ENCODE measurements at places on chromosomes 2 and 18.
A peak's percentile ranks its signal among the peaks of the same experiment; 100 is the strongest.

- no peak for DNase-seq
- no peaks in the 10 kb centered on the region for H3K36me3 ChIP-seq
- H3K4me3 ChIP-seq: no peak overlapping the region
- H3K27ac ChIP-seq: no peak overlapping the region
These were observed 91.7 kb upstream of the HNMT start for GRCh38 chr2:137872577-137872976.

DNA sequence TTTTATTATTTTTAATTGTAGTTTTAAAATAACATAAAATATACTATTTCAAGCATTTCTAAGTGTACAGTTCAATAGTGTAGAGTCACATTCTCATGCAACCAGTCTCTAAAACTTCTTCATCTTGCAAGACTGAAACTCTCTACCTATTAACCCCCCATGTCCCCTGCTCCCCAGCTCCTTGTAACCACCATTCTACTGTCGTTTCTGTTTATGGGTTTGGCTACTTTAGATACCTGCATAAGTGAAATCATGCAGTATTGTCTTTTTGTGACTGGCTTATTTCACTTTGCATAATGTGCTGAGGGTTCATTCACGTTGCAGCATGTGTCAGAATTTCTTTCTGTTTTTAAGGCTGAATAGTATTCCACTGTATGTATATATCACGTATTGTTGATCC, 139.4 kb downstream of the SMAD7 start:
- peaks cover 62% of the 10 kb centered on the region for H3K4me1 ChIP-seq
- no peaks in the 10 kb centered on the region for H3K27me3 ChIP-seq
- no peak overlapping the region for H3K27ac ChIP-seq

- no peak overlapping the region for H3K4me3 ChIP-seq
- no peaks in the 10 kb centered on the region for H3K27me3 ChIP-seq
- DNase-seq: no peak
- H3K4me1 ChIP-seq: peaks cover 14% of the 10 kb centered on the region
These were observed 73.5 kb downstream of the MGAT5 start for GRCh38 chr2:134327367-134327766.

GRCh38 chr2:205612636-205613035, 69.7 kb upstream of the NRP2 start:
- no peaks in the 10 kb centered on the region for H3K36me3 ChIP-seq
- peaks cover 30% of the 10 kb centered on the region for H3K4me1 ChIP-seq
- DNase-seq: no peak
- H3K4me3 ChIP-seq: no peak overlapping the region
- H3K27ac ChIP-seq: no peak overlapping the region

- H3K4me1 ChIP-seq: peaks cover 17% of the 10 kb centered on the region
- H3K36me3 ChIP-seq: no peaks in the 10 kb centered on the region
- H3K27ac ChIP-seq: no peak overlapping the region
- H3K27me3 ChIP-seq: no peaks in the 10 kb centered on the region
- DNase-seq: no peak
These were observed 88.0 kb upstream of the RTN4 start for GRCh38 chr2:55138014-55138881.

GRCh38 chr2:181058378-181059269, 78.2 kb downstream of the UBE2E3 start:
- H3K36me3 ChIP-seq: peaks cover 4% of the 10 kb centered on the region
- H3K27me3 ChIP-seq: no peaks in the 10 kb centered on the region
- no peaks in the 10 kb centered on the region for H3K4me1 ChIP-seq
- DNase-seq: no peak
- H3K27ac ChIP-seq: no peak overlapping the region

- peaks cover 36% of the 10 kb centered on the region for H3K4me1 ChIP-seq
- H3K36me3 ChIP-seq: peaks cover 64% of the 10 kb centered on the region
- DNase-seq: no peak
These were observed 5.4 kb downstream of the SEMA4C start for GRCh38 chr2:96864343-96865091.

DNA sequence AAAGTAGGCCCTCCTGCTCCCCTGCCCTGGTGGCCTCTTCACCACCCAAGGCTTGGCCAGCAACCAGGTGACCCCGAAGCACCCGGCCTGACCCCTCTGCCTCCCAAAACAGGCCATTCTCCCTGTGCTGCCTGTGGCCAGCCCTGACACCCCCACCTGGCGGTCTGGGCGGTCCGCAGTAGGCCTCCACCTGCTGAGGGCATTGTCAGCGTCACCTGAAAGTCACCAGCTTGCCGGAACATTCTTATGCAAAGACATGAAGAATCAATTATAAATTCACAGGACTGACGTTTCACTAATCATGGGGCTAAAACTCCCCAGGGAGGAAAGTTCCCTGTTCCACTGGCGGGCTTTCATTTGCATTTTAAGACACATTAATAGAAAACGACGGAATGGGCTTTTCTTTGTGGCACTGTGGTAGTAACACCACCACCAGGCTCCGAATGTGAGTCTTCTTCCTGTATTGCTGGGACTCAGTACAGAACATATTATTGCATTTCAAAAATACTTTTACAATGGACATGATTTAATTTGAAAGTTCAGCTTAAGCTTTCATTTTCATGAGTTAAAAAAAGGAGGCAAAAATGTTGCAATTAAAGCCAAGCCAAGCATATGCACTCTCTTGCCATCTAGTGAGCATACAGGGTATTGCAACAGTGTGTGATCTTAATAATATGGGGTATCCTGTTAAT, 57.4 kb downstream of the ADI1 start:
- peaks cover 14% of the 10 kb centered on the region for H3K36me3 ChIP-seq
- H3K27ac ChIP-seq: peak overlapping the region; percentile 72
- peaks cover 8% of the 10 kb centered on the region for H3K4me1 ChIP-seq
- H3K4me3 ChIP-seq: peak overlapping the region; percentile 44
- DNase-seq: no peak
- H3K27me3 ChIP-seq: no peaks in the 10 kb centered on the region

- no peak overlapping the region for H3K4me3 ChIP-seq
- no peak for DNase-seq
- no peaks in the 10 kb centered on the region for H3K4me1 ChIP-seq
- H3K36me3 ChIP-seq: peaks cover 10% of the 10 kb centered on the region
These were observed 8.2 kb upstream of the SLC4A3 start for GRCh38 chr2:219619235-219619634.

DNA sequence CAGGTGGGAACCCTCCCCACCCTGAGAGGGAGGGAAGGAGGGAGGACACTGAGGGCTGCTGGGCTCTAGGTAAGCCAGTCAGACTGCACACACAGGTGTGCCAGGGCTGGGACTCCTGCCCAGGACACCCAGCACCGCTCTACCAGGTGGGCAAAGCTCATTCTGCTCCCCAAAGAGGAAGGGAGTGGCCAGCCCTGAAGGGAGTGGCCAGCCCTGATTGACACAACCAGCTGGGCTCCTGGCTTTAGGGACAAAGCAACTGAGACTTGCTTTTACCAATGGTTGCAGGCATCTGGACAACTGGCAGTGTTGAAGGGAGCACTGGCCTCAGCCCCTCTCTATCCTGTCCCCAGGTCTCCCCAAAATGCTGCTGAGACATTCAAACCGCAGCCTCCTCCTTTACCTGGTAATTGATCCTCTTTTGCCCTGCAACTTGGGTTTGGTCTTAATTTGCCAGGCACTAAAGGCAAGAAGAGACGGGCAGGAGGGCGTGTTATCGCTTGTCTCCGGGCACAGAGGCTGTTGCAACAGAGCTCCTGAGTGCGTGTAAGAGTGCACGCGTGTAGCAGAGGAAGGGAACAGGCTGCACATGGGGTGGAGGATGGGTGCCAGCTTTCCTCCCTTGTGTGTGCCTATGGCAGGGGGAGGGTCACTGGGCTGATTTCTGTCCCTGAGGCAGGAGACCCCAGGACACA, 14.5 kb upstream of the FOSL2 start:
- H3K4me3 ChIP-seq: no peak overlapping the region
- H3K27ac ChIP-seq: no peak overlapping the region
- no peaks in the 10 kb centered on the region for H3K27me3 ChIP-seq
- H3K36me3 ChIP-seq: no peaks in the 10 kb centered on the region
- no peak for DNase-seq
- H3K4me1 ChIP-seq: no peaks in the 10 kb centered on the region

DNA sequence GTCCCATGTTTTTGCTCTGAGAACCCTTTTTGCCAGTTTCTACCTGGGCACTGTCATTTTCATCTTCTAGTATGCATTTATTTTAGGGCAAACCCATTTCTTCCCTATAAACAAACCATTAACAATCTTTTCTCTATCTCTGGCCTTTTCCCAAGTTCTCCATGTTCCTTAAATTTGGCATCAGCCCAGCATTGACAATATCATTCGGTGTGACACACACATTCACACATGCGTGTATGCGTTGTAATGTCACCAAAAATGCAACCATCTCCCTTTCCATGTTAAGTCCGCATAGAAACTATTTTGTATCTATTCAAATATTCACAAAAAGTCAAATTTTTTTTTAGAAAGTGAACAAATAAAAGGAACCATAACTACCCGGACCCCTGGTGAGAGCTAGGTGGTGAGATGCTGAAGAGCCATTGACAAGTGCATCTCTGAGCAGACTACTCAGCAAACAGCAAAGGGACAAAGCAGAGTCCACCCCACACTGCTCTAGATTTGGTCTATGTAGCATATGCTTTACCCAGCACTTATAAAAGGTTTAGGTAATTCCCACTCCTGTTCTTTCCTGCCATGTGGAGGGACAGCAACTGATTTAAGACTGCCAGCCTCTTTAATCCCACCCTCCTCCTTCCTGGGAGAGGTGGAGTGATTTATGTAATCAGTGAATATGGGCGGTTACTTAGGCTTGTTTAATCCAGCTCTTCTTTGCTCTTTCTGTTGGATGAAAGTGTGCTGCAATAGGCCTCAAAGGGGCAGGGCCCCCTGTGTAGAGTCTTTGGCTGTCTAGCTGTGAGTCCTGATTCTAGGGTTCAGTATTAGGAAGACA, 124.1 kb downstream of the METTL8 start:
- no peak overlapping the region for H3K27ac ChIP-seq
- H3K4me3 ChIP-seq: no peak overlapping the region
- H3K36me3 ChIP-seq: no peaks in the 10 kb centered on the region
- H3K4me1 ChIP-seq: no peaks in the 10 kb centered on the region
